Right cardiac atrium (tissue), 5 donors: ENCODE measurements at places on chromosomes 13 and 19. TPM values are rescaled to one million over a fixed set of nuclear protein-coding genes. Genes with fewer than 3 reads are reported as not detected.

The PSG5 gene
- total RNA-seq: not detected

The SPRED3 gene
- total RNA-seq: 0.26 TPM

- no peak for DNase-seq
These were observed 12.9 kb downstream of the N4BP2L1 start for GRCh38 chr13:32415019-32415418.

- no peak for DNase-seq
These were observed 24.6 kb upstream of the CCDC124 start for GRCh38 chr19:17908244-17908643.

DNA sequence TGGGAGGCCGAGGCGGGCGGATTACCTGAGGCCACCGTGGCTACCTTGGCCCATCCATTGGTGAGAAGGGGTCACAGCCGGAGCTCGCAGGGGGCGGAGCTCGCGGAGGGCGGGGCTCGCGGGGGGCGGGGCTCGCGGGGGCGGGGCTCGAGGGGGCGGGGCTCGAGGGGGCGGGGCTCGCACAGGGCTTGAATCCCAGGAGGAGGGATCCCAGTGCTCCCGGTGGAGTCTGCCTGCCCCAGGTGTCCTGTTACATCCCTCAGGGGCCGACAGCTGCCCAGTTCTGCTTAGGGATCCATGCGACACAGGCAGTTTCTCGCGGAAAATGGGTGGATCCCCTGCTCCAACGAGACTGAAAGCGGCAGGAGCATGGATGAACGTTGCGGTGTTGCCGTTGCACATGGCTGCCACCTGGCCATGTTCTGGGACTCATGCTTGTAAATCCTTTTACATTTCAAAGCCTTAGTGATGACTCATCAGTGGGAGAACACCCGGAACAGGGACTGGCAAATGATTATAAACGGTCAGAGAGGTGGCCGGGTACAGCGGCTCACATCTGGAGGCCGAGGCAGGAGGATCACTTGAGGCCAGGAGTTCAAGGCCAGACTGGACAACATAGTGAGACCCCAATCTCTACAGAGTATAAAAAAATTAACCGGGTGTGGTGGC lies 25.1 kb downstream of the TMPRSS9 start:
- no peak for DNase-seq

The KCNC3 gene
- 4.8 TPM for total RNA-seq

The NCR1 gene
- 0.57 TPM for total RNA-seq

The ZNF221 gene
- 4.5 TPM for total RNA-seq

DNA sequence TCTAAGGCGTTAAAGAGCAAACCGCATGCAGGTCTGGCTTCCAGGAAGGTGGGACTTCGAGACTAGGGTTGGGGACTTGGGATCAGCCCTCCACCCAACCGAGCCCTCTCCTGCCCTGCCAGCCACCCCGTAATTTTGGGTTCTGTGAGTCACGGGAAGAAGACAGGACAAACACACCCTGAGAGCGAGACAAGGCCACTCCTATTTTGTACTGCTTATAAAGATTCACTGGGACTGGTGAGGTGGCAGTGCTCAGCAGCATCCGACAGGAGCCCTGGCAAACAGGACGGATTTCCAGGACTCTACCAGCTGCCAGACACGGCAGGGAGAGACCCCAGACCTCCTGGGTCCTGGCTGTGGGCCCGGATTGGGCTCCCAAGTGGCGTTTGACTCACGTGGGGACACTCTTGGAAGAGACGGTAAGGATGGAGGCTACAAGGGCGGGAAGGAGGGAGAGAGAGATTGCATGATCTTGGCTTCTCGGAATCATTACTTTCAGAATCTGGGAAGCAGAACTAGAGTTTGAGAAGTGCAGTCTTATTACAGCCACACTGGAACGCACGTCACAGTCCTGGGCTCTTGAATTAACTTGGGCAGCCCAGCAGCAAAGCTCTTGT lies at the start of gene C5AR2:
Gene C5AR2, plus strand, starts transcription at position 245 of the 617 bp plus-strand sequence. CDS start 8,625 bp downstream, outside the sequence.
- DNase-seq: peak; percentile 52

The FSTL3 gene
- total RNA-seq: 69.7 TPM

DNA sequence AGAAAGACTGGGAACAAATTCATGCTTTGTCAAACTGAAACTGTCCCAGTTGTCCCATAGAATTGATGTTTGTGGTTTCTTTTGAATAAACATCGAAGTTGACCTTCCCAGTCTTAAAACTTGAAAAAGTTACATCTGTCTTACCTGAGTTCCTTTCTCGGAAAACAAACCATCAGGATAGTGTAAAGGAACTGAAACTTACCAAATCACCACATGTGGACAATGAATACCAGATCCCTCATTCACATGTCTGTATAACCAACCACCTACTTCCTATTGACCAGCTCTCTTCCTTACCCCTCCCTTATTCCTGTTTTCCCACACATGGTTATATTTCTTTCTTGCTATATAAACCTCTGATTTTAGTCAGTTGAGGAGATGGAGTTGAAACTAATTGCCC lies 791.7 kb upstream of the PCDH20 start:
- DNase-seq: no peak

GRCh38 chr13:101875717-101876393 lies 423.4 kb downstream of the ITGBL1 start:
- no peak for DNase-seq

The SMIM7 gene
- 48.5 TPM for total RNA-seq

DNA sequence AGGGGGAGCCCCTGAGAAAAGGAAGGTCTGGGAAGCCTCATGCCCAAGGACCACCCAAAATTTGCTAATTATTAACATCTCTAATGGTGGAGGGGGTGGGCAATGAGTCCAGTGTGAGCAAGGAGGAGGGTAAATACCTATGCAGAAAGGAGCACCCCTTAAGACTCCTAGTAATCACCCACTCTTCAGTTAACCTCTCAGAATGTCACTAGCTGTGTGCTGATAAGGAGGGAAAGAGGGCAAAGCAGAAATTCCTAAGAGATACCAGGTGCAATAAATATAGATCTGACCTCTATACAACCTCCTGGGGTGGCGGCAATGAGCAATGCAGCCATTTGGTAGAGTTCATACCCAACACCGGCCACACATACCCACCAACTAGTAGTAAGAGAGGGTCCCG lies 12.7 kb upstream of the DPY19L3 start:
- no peak for DNase-seq

GRCh38 chr13:59978862-59979261 lies 184.9 kb downstream of the DIAPH3 start:
- DNase-seq: no peak

DNA sequence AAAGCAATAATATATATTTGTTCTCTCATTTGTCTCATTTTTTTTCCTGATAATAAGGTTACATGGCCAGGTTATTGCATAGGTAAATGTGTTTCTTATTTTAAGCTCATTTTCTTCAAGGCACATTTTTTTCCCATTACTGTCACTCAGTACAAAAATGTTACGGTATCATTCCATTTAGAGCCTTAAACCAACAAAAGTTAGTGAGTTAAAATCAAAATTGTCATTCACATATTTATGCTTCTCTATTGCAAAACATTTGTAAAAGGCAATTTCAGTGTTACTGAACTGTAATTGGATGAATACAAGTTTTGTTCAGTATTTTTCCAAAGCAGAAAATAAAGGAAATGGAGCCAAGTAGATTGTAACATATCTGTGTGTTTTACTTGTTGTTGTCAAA lies 117.6 kb upstream of the MAB21L1 start:
- no peak for DNase-seq
